ACHN (cell line): ENCODE measurements at places on chromosomes 11 and 22.

DNA sequence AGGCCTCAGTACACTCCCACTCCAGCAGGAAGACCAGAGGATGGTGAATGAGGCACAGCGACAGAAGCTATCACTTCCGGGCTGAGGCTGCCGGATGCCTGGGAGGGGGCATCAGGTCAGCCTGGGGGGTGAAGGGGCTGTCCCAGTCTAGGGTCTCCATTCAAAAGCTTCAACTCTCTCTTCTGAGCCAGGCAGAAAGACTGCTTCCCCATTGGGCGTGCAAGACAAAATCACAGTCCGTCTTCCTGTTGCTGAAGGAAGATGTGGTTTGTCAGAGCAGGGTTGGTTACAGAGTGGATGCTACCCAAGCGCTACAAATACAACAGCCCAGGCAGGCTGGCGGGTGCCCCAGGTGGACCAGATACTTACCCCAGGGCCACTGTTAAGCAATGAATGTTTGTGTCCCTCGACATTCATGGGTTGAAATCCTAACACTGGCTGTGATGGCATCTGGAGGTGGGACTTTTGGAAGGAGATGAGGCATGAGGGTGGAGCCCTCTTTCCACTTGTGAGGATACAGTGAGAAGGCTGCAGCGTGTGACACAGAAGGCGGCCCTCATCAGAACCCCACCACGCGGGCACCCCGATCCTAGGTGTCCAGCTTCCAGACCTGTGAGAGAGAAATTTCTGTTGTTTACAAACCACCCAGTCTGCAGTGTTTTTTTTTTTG is 12.0 kb downstream of the UPK3A start:
- no peak for DNase-seq

- DNase-seq = no peak
Observed at GRCh38 chr11:87031433-87032170, 6.1 kb upstream of the TMEM135 start.

GRCh38 chr11:44711113-44711786 is 15.5 kb upstream of the TSPAN18 start:
- no peak for DNase-seq

DNA sequence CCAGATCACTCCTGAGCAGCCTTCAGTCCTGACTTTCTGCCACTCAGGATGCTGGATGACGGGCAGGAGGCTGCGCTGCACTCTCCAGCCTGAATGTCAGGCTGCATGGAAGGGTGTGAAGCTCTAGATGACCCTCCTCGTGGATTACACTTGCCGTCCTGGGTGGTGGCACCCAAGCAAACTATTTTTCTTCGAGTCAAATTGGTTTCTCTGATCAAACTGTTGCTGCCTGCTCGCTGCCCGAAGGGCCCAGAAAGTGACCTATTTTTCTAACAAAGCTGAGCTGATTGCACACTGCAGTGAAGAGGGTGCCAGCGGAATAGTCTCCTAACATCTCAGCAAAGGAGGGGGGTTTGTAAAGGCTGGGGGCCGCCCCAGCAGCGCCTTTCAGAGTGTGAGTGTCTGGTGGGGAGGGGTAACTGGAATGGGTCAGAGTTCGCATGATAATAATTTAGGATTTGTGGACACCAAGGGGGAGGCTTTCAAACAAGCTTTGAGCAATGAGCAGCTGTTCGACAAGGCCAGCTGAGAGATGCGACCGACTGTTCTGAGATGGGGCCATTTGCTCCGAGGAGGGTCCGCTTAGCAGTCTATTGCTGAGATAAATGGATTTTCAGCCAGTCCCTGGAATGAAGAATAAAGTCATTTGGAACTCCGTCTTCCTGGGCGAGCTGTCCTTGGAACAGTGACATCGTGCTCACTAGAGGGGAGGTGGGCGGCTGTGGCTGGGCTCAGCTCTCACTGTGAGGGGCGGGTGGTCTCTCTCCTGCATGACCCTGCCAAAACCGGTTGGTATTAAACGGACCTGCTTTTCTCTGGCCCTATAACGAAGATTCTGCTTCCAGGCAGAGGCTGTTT is 537.6 kb downstream of the BRD1 start:
- DNase-seq = no peak

DNA sequence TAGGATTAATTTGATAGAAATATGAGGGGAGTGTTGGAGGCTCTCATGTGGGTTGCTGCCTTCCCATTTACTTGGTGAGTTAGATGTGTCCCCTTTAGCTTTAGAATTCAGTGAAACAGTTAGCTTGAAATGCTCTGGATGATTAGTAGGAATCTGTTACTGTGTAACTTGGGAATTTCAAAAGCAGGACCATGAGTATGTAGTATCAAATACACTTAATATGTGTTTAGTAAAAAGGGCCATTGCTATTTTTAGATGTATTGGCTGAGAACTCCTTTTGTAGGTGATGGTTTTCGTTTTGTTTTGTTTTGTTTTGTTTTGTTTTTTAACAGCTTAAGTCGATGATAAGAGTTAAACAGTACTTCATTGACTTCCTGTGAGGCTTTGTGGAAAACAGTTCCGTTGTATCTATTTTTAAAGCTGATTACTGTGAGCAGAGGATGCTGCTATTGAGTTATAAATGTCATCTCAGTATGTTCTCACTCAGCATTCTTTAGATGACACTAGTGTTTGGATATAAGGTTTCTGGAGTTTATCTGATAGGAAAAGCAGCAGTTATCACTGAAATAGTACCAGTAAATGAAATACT is 53.5 kb downstream of the MCAM start:
- peak; percentile 43 for DNase-seq

DNA sequence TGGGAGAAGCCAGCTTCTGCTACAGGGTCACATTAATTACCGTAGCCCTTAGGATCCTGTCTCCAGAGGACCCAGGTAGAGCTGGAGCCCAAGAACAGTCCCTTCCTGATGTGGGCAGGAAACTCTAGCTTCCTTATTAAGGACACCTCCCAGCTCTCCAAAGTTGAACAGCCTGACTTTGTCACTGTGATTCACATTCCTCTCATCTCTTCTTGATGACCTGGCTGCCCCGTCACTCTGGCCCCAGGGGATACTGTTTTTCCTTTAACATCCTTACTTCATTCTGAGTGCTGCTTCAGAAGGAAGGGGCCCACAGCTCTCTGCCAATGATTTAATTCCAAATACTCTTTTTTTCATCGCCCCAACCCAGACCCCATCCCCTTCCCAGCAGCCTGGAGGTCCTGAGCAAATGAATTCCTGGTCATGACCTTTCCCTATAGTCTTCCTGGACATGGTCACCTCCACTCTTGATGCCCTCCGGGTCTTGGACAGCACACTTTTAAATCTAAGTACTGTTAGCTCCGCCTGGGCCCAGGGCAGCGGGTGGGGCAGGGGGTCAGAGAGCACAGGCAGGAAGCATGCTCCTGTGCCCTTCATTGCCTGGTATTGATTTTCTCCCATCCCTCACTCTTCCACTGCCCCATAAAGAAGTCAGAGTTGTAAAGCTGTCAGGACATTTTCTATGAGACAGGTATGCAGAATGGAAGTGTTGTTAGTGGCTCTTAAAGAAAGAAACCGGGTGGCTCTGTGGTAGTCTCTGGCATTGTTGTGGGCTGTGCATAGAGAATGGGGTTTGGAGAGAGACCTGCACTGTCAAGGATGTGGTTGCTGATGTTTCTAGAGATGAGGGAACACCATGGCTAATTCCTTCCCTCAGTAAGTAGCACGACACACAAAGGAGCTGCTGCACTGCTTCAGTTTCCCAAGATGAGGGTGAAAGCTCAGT is 22.3 kb upstream of the SPON1 start:
- peak; percentile 19 for DNase-seq

DNA sequence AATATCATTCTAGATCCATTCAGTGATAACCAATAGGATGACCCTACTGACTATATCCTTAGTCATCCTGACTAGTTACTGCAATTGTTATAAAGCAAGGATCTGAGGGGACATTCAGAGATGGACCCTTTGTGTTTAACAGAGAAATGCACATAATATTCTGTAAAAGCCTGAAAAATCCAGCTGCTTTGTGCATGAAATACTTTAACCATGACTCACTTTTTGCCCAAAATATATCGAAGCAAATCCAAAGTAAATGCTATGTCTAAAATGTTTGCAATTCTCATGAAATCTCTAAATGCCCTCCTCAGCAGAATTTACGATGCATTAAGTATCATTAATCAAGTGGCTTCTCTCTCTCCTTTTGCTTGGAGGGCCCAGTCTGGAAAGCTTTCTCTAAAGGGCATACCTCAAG is 178.8 kb upstream of the MTMR2 start:
- DNase-seq = no peak

- DNase-seq = no peak
Observed at GRCh38 chr22:33112580-33112979, 54.4 kb upstream of the SYN3 start.

GRCh38 chr11:72421351-72421750 is 13.0 kb downstream of the CLPB start:
- no peak for DNase-seq
